ENCODE measurements at places on chromosomes 2 and 18.

DNA sequence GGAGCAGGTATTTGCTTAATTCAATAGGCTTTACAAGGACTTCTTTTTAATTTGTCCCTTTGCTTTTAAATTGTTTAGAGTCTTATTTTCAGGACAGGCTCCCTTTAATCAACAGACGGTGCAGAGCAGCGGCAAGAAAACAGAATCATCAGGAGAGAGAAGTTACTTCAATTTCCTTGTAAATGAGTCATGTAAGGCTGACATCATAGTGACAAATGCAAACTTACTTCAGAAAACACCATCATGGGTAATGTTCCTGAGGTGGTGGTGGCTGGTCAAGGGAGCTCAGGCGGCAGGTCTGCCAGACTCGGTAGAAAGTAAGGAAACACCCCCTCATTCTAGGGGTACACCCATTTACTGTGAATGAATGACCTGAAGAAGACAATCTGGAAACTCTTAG lies 395.1 kb downstream of the FBXO15 start:
- DNase-seq = no peak

DNA sequence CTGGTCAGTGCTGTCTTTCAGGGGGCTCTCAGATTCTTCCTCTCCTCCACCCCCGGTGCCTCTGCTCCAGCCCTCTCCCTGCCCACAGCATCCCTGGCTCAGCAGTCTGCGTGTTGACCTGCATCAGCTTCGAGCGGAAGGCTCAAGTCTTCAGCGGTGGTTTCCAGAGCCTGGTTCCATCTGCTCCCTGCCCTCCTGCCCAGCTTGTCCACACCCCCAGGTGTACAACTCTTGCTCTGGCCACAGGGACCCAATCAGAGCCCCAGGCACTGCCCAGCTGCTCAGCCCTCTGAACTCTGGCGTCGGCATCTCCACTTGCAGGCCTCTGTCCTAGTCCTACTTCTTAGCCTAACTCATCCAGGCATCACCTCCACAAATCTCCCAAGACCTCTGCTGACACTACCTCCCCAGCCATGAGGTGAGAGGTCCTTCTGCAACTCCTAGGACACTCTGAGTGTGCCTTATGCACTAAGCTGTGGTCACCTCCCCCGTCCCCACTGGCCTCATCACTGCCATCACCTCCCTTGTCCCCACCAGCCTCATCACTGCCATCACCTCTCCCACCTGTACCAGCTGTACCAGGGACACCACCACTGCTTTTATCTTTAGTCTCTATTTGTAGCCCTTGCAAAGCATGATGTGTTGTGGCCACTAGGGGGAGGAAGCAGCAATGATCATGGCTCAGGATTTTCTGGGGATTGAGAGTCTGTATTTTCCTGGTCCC lies 60.9 kb downstream of the EDAR start:
- peak; percentile 35 for DNase-seq

DNA sequence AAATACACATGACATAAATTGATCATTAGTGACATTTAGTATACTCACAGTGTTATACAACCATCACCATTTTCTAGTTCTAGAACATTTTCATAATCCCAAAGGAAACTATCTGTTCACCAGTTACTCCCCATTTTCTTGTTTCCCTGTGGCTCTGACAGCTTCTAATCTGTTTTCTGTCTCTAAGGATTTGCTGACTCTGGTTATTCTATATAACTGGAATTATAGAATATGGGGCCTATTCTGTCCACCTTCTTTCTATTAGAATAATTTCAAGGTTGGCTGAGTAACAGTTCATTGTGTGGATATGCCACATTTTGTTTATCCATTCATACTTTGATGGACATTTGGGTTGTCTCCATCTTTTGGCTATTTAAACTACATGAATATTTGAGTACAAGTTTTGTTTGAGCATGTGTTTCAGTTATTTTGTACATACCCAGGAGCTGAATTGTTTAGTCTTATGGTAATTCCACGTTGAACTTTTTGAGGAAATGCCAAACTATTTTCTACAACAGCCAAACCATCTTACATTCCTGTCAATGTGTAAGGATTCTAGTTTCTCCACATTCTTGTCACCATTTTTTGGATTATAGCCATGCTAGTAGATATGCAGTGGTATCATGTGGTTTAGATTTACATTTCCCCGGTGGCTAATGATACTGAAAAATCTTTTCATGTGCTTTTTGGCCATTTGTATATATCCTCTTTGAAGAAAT lies 20.5 kb downstream of the KIAA1328 start:
- no peak for DNase-seq

- DNase-seq = no peak
These were observed 89.5 kb downstream of the PXDN start for GRCh38 chr2:1654696-1655374.

- no peak for DNase-seq
These were observed 424.2 kb downstream of the TGIF1 start for GRCh38 chr18:3874125-3874524.

DNA sequence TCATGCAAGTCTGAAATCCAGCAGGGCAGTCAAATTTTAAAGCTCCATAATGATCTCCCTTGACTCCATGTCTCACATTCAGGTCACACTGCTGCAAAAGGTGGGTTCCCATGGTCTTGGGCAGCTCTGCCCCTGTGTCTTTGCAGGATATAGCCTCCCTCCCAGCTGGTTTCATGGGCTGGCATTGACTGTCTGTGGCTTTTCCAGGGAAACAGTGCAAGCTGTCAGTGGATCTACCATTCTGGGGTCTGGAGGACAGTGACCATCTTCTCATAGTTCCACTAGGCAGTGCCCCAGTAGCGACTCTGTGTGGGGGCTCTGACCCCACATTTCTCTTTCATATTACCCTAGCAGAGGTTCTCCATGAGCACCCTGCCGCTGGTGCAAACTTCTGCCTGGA lies 220.6 kb upstream of the COPS8 start:
- DNase-seq = no peak

- no peak for DNase-seq
These were observed 69.7 kb upstream of the FOSL2 start for GRCh38 chr2:28322981-28323396.

- no peak for DNase-seq
These were observed 2068.9 kb upstream of the PIK3C3 start for GRCh38 chr18:39886136-39886535.

DNA sequence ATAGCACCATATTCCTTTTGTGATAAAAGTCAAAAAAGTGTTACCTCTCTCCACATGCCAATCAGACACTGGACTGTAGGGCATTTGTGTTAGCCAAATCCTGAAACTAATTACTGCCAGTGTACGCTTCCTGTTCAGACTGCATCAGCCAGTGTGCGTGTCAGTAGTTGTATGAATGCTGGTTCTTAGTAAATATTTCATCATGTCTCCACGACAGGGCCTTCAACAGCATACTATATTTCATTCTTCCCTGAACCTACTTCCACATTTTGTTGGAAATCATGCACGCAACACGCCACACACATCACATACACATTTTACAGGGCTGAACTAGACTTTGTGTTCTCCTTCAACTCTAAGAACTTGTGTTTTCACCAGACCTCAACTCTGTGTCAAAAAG lies 77.5 kb downstream of the EPB41L3 start:
- DNase-seq = no peak

DNA sequence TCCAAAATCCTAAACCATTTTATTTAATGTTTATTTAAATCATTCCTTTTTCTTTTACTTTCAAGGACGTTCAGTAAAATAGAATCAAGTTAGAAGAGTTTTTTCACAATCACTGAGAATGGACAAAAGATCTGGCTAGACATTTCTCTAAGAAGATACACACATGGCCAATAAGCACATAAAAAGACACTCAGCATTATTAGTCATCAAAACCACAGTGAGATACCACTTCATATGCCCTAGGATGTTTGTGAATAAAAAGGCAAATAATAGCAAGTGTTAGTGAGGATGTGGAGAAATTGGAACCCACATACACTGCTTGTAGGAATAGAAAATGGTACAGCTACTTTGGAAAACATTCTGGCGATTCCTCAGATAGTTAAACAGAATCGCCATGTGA lies 76.1 kb downstream of the RHBDD1 start:
- no peak for DNase-seq

GRCh38 chr2:79832511-79833234 lies 319.8 kb downstream of the CTNNA2 start:
- no peak for DNase-seq

DNA sequence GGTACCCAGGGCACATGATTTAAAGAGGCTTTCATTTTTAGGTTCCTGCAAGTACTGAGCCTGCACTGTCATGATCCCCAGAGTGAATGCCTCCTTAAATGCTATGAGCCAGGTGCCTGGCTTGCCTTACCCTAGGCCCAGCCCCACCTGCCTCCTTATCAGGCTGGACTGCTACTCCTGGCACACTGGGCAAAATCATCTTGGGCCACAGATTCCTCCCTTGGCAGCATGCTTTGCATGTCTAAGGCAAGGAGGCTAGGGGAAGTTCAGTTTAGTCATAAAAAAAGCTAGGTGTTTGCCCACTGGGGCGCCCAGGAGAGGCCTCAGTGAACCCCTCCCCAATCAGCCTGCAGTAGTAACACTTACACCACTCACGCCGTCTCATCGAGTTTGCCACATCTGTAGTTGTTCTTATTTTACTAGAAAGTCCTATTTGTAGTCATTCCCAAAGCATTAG lies 45.1 kb downstream of the LBH start:
- DNase-seq = no peak

DNA sequence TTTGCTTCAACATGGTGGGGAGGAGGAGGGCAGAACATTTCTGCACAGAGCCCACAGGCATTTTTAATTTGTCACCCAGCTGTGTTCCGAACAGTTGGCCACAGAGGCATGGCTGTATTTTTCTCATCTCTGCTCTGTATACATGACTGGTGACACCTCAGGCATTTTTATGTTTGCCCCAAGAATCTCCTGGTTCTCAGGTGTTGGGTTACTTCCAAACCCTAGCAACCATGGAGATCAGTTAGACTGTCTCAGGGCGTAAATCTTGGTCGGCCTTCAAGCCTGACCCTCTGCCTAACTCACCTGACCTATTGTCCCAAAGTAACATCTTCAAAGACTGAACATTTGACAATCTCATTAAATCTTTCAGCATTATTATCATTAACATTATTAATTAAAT lies 100.0 kb downstream of the ABCA12 start:
- no peak for DNase-seq
